GM12892 (cell line): ENCODE measurements at places on chromosomes 1 and 21.

DNA sequence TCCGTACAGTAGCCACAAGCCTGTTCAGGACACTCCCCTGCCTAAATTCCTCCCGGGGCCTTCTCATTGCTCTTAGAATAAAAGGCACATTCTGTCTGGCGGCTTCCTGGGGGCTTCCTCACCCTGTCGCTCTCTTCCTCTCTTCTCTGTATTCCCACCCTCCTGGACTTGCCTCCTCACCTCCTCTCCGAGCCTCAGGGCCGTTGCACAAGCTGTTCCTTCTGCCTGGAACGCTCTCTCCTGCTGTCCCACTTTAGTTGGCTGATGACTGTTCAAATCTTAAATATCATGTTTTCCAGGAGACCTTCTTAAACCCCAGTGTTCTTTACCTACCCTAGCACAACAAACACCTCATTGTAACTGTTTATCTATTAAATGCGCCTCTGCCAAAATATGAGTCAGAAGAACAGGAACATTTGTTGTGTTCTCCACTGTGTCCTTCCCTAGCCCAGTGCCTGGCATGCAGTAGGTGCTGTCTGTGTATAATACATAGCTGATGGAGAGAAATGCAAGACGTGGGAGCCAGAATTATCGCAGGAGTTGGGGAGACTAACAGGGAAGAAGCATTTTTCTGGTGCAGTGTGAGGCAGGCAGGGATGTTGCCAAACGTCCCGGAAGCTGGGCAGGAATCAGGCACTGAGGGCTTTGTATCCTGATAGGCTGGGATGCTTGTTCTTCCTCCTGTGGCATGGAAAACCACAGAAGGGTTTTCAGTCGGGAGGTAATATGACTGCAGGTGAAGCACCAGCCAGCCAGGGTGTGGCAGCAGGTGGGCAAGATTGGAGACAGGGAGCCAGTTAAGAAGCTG lies 24.1 kb upstream of the THRAP3 start:
- no peak for DNase-seq

- DNase-seq = peak; percentile 76
These were observed 12.3 kb downstream of the NES start for GRCh38 chr1:156664767-156665411.

- DNase-seq = no peak
These were observed 46.0 kb downstream of the CEP350 start for GRCh38 chr1:180000575-180000974.

- no peak for DNase-seq
These were observed 10.9 kb upstream of the CD5L start for GRCh38 chr1:157852476-157852875.

GRCh38 chr1:86703696-86704457 lies 499 bp upstream of the SH3GLB1 start:
- no peak for DNase-seq

- DNase-seq = no peak
These were observed 32.2 kb downstream of the TFAP2E start for GRCh38 chr1:35605071-35605866.

GRCh38 chr1:155859881-155860871 lies 809 bp downstream of the SYT11 start:
- peak; percentile 55 for DNase-seq

GRCh38 chr1:240031009-240031408 lies 60.7 kb upstream of the FMN2 start:
- DNase-seq = no peak

GRCh38 chr1:60044881-60045280 lies 28.7 kb downstream of the C1orf87 start:
- DNase-seq = no peak

- DNase-seq = peak; percentile 57
These were observed at the start of gene TRAF3IP3 for GRCh38 chr1:209755926-209756614. TRAF3IP3 (plus strand) TSS chr1:209756053; CDS start chr1:209760040, 3,987 bp downstream.

- no peak for DNase-seq
These were observed 466.7 kb upstream of the NFIA start for GRCh38 chr1:60615666-60616065.

DNA sequence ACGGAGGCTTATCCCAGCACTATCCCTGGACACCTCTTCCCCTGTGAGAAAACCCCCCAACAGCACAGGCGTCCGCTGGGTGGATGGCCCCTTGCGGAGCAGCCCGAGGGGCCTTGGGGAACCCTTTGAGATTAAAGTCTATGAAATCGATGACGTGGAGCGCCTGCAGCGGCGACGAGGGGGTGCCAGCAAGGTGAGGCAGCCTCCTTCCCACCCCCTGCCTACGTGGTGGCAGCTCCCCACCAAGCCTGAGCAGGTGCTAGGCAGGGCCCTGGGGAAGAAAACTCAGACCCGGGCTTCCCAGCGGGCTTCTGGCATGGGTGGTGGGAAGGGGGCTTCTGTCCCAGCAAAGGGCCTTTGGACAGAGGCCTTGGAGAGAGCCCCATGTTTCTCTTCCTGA lies 543.3 kb downstream of the KIF26B start:
- no peak for DNase-seq

GRCh38 chr21:18894387-18894786 lies 490.8 kb upstream of the TMPRSS15 start:
- no peak for DNase-seq

DNA sequence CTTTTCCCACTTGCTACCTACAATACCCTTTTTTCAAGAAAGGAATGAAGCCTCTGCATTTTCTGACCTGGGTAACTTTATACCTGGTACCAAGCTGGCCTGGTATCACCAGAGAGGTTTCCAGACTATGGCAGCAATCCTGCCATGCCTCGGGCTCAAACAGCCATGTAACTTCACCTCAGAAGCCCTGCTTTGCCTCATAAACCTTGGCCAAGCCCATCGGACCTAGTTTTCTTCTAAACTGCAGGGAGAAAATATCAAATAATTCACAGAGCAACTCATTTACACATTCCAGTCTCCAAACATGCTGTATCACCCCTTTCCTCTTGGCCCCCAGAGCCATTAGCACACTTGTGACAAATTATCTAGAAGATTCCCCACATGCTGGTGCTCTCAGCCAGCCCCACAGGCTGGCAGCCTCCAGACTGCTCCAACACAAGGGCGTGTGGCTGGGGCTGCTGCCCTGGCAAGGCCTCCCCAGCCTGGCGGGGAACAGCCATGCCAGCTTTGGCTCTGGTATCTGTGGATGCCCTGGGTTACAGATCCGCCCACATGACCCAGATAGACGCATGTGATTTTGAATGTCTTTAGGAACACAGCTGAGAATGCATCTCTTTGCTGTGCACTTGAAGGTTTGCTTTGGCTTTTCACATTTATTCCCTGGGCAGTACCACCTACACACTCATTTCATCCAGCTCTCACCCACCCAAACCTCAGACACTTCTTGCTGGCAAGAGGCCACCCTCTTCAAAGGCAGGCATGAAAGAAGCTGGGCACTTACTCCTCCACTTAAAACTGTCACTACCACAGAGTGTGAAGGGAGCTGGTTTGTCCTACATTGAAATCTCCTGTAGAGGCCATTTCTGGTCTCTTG lies 70.0 kb upstream of the BCAR3 start:
- DNase-seq = no peak

DNA sequence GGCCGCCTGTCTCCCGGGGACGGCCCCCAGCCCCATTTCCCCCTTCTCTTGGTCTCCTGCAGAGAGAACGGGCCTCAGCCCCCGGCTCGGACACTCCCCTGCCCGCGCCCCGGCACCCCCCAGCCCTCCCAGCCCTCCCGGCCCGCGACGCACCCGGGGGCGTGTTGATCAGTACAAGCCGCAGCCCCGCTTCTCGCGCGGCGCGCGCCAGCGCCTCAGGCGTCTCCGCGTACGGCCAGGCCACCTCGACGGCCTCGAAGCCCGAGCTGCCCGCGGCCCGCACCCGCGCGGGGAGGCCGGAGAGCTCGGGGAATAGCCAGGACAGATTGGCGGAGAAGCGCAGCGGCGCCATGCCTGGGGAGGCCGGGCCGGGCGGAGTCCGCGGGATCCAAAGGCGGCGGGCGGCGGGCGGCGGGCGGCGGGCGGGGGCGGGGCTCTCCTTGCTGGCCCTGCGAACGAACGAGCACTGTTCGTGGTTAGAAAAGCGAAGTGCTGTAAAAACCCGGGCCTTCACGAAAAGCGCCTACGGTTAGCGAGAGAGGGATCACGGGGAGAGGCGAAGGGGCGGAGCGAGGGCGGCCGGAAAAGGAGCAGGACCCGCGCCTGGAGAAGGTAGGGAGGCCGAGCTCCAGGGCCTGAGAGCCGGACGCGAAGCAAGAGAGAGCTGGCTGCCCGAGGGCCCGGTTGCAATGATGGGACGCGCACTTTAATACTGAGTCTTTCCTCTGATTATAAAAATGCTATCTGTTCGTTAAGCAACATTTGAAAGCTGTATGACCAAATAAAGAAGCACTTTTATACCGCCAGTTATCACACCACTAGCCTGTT lies at the start of gene HYI:
TSS of gene HYI (minus strand) at position 490 of the 828 bp plus-strand sequence. CDS start at position 352, 138 bp downstream.
- DNase-seq = peak; percentile 58

GRCh38 chr1:17671741-17672140 lies 83.4 kb upstream of the ACTL8 start:
- DNase-seq = no peak

DNA sequence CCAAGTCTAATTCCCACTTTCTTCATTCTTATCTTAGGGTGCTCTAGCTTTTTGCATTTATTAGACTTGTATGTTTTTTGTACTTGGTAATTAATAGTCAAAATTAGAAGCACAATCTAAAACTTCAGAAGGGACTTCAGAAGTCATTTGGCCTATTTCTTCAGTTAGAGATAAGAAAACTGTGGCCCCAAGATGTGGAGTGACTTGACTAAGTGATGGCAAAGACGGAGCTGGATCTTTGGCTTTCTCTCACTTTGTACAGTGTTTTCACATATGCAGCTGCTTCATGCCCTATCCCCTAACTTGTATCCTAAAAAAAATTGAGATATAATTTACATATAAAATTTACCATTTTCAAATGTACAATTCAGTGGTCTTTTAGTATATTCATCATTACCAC lies 21.7 kb downstream of the EPB41 start:
- DNase-seq = no peak

DNA sequence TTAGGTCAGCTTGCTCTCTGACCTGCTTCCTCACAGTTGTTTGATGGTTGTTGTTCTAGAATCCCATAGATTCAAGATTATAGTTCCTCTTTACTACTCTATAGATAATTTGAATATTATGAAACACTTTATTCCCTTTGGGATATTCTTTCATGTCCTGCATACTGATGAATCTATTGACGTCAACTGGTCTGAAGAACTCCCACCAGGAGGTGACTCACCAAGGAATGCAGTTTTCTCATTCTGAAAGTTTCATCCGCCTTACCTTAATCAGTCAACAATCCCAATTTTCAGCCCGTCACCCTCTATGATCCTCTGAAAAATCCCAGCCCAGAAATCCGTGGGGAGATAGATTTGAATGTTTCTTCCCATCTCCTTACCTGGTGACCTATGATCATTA lies 834.1 kb upstream of the PRMT6 start:
- DNase-seq = no peak

GRCh38 chr1:20511518-20512428 lies 3.8 kb upstream of the MUL1 start:
- no peak for DNase-seq
